ENCODE measurements at places on chromosomes 2 and 18.

DNA sequence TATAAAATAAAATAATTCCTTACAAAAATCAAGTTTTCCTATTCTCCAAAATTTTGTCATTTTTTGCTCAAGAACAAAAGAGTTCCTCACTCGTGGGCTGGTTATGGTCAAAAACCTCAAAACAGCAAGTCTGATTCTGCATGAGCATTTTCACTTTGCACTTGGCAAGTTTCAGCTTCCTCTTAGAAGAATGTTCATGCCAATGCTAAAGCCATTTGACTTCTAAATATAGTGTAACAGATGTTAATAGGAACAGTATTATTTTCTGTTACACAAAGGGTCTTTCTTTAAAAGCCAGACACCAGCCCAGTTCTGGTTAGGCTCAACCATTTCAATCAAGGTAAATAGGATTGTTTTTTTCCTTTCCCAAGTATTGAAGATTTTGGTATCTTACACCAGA lies 261.3 kb upstream of the CCDC68 start:
- no peak for DNase-seq

- no peak for DNase-seq
Measured at GRCh38 chr2:166081131-166081632, 46.6 kb downstream of the SCN1A start.

- DNase-seq: no peak
Measured at GRCh38 chr2:84083984-84084383, 375.1 kb downstream of the SUCLG1 start.

GRCh38 chr2:171482877-171483276 lies 39.4 kb upstream of the CYBRD1 start:
- no peak for DNase-seq

Measured in stimulated activated CD8-positive, alpha-beta memory T cell treated with anti-CD3 and anti-CD28 coated beads, Interleukin-7, amount 100 ng/mL, for 24 hours (primary cell).